ENCODE measurements at places on chromosomes 4 and X. TPM values are rescaled to one million over a fixed set of nuclear protein-coding genes. Genes with fewer than 3 reads are reported as not detected.

IL2RG gene
- polyA plus RNA-seq: 21.0 TPM

- no peak for DNase-seq
Measured at GRCh38 chr4:165767671-165768070, 105.4 kb upstream of the TLL1 start.

- no peak for DNase-seq
Measured at GRCh38 chr4:20724915-20725314, 24.7 kb downstream of the PACRGL start.

KLHL8 gene
- 5.4 TPM for polyA plus RNA-seq

- DNase-seq: no peak
Measured at GRCh38 chr4:7248857-7249256, 56.5 kb downstream of the SORCS2 start.

NPY2R gene
- polyA plus RNA-seq: 0.28 TPM

GLRB gene
- not detected for polyA plus RNA-seq

DNA sequence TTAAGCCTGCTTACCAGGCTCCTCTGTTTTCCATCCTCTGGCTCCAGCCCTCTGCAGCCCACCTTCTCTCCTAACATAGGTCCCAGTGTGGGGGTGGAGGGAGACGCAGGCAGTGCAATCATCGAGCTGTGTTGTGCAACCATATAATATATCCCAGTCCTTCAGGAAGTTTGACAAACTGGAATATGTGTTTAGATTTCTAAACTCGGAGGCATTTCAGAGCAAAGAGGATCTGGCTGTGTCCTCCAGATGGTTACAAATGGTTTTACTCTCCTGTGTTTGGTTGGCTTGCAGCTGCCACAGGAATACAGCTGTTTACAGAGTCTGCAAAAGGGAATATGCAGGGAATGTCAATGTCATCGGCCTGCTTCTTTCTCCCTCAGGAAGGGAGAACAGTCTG, 195.3 kb upstream of the LNX1 start:
- DNase-seq: peak; percentile 20

GRCh38 chr4:89369581-89369980, 62.0 kb upstream of the GPRIN3 start:
- DNase-seq: no peak

GRCh38 chr4:184265546-184266351, 48.1 kb upstream of the ENPP6 start:
- peak; percentile 24 for DNase-seq

SLC25A43 gene
- 15.9 TPM for polyA plus RNA-seq

HTN3 gene
- polyA plus RNA-seq: not detected

DNA sequence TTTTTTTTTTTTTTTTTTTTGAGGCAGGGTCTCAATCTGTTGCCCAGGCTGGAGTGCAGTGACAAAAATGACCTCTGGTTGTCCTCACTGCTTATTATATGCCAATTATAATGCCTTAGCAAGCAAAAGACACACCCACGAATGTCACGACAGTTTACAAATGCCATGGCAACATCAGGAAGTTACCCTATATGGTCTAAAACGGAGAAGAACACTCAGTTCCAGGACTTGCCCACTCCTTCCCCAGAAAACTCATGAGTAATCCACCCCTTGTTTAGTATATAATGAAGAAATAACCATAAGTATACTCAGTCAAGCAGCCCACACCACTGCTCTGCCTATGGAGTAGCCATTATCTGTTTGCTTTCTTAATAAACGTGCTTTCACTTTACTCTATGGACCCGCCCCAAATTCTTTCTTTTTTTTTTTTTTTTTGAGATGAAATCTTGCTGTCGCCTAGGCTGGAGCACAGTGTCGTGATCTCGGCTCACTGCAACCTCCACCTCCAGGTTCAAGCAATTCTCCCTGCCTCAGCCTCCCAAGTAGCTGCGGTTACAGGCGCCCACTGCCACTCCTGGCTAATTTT, 106.2 kb downstream of the SMIM20 start:
- DNase-seq: peak; percentile 45

- no peak for DNase-seq
Measured at GRCh38 chrX:116378961-116379360, 57.4 kb upstream of the SLC6A14 start.

- DNase-seq: no peak
Measured at GRCh38 chr4:158964114-158964727, 138.7 kb upstream of the RAPGEF2 start.

DNA sequence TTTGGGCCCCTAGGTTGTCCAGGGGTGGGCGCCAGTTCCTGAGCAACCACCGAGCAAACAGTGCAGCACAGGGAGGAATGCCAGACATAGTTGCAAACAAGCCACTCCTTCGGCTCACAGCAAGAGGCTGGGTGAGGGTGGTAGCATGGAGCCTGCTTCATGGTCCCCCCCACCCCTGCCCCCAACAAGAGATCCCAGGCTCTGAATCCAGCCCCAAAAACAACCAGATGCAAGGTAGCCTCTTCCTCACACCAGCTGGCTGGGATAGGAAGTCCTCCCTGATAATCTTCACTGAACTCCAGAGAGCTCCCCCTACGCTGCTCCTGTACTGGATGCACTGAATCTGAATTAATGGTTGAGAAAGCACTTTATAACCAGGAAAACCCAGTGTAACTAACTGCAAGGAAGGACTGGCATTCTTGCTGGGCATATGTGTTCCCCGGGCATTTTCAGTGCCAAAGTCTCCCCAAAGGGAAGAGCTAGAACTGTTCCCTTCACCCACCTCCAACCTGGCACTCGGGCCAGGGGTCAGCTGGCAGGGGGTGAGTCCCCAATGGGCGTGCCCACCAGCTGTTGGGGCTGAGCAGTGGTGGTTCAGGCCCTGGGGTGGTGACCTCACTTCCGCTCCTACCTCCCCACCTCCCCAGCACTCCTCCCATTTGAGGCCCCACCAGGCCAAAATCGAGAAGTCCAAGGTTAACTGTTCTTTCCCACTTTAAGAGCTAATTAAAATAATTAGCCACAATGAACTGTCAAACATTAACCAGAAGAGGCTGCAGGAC, 1.5 kb downstream of the ELF4 start:
- DNase-seq: peak; percentile 85

GRCh38 chrX:118666521-118666920, 60.9 kb upstream of the IL13RA1 start:
- DNase-seq: no peak

DNA sequence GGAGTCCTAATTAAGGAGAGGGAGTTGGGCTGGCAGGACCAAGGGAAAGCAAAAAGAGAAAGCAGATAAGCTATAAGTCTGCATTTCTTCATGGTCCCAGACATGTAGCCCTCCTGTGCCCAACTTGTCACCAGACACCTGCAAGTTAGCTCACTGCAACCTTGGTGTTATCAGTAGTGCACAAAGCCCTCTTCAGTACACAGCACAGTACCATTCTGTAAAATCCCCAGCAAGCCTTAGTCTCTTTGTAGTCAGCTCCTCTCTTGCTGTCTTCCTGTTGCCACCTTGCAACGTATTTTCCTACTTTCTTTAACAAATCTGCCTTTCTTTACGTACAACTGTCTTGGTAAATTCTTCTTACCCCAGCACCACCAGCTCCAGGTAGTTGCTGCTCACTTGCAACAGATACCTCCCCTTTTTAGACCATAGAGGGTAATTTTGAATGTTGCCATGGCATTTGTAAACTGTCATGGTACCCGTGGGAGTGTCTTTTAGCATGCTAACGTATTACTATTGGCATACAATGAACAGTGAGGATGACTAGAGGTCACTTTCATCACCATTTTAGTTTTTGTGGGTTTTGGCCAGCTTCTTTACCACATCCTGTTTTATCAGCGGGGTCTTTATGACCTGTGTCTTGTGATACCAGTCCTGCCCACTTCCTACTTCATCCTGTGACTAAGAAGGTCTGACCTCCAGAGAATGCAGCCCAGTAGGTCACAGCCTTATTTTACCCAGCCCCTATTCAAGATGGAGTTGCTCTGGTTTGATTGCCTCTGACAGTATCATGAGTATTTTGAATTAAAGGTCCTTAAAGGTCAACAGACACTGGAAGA, 28.3 kb upstream of the AP1S2 start:
- DNase-seq: no peak

ADRA2C gene
- not detected for polyA plus RNA-seq

DNA sequence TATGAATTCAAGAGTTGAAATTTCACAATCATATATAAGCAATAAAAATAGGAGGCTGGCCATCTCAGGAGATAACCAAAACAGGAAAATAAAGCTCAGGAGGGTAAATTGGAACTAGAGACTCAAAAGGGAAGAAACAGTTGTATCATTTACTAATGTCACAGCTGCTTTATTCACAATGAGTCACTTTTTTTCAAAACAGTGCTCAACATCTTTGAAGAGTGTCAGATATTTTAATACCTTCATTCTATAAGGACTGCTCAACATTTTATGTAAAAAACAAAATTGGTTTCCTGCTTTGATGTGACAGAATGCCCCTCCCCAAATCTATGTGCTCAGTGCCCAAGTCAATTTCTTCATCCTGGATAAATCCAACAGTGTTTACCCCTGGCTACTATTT, 97.7 kb downstream of the DDX60 start:
- DNase-seq: no peak

- DNase-seq: no peak
Measured at GRCh38 chr4:43374216-43374751, 481.8 kb downstream of the GRXCR1 start.

DNA sequence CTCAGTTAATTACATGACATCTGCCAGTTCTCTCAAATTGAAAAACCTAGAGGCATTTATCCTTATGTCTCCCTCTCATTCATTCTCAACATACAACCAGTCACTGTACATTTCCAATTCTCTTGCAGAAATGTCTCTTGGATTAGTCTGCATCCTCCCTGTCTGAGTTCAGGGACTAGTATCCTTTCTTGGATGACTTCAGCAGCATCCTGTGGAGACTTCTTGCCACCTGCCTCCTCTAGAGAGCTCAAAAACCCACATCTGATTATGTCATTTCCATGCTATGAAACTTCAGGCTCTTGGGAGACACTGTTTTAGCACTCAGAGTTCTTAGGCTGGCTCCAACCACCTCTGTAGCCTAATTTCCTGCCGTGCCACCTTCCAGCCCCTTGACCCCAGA, 515.1 kb upstream of the DIPK2B start:
- no peak for DNase-seq

DNA sequence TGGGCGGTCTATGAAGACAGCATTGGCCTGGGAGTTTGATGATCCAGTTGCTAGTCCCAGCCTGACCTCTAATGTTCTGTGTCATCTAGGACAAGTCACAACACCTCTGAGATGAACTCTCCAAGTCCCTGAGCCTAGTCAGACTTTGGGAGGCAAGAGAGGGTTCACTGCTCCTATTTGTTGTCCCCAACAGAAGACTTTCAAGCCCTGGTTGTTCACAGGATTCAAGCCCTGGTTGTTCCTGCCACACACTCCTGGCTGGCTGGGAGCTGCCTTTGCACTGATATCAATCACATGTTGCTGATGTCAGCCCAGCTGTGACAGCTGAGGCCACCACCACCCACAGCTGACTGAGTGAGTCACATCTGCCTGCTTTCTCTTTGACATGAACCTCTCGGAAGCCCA, 253.2 kb upstream of the RASGEF1B start:
- DNase-seq: peak; percentile 90

GRCh38 chr4:59057804-59058203, 1947.6 kb upstream of the IGFBP7 start:
- DNase-seq: no peak

GAB3 gene
- polyA plus RNA-seq: 1.6 TPM

NKX6-1 gene
- not detected for polyA plus RNA-seq

- no peak for DNase-seq
Measured at GRCh38 chr4:58166490-58166889, 1056.3 kb upstream of the IGFBP7 start.

DNA sequence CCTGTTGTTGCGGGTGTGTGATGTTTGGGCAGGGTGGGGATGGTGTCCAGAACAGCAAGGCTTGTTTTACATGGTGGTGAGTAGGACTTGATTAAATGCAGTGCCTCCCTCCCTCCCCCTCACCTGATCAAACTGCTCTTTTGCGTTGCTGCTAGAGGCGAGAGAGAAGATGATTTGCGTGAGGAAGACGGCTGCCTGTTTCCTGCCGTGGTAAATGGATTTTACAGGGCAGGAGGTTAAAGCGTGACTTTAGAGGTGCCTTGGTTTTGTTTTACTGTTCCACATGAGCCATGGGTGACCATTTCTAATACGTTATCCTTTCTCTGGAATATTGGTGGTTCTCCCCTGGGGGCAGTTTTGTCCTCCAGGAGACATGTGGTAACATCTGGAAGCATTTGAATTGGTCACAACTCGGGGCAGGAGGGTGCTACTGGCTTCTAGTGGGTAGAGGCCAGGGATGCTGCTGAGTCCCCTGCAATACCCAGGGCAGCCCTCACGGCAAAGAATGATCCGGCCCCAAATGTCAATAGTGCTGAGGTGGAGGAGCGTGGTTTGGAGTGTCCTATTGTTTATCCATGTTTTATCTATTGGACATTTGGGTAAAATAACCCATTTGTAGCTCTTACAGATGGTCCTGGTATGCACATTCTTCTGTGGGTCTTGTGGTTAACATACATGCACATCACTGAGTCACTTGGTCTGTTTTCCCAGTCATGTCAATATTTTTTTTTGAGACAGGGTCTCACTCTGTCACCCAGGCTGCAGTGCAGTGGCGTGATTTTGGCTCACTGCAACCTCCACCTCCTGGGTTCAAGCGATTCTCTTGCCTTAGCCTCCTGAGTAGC, 73.7 kb downstream of the SHROOM2 start:
- DNase-seq: no peak

- DNase-seq: no peak
Measured at GRCh38 chr4:149790172-149790907, 25.3 kb downstream of the IQCM start.

Data from small intestine (tissue), 16 donors.